Stimulated activated CD4-positive, alpha-beta T cell treated with anti-CD3 and anti-CD28 coated beads, Interleukin-4, amount 100 ng/mL, for 48 hours (primary cell): ENCODE measurements at places on chromosomes 6 and 20.
A peak's percentile ranks its signal among the peaks of the same experiment; 100 is the strongest.

DNA sequence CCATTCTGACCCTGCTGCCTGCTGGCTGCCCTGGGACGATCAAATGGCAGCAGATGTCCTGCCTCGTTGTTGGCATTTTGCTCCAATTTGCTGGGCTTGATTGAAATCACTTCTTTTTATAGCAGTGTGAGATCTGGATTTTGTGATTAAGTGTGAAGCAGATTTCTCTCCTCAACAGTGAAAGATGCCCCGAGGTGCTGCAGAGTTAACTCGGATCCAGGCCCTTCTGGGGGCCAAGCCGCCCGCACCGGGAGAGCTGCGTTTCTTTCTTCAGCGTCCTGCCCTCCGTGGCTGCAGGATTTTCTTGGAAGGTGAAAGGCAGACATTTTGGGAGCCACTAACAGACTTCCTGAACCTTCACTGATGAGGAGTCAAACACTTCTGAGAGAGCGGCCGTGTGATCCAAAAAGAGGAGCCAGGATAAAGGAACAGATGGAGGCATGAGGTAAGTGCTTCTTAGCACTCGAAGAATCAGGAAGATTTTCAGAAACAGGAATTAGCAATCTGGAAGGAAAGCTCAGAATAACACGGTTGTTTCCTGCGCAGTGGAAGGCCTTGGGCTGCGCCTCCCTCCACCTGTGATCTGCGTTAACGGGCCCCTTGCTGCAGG, 139.5 kb upstream of the AFDN start:
- DNase-seq, result no peak

- DNase-seq, result no peak
Observed at GRCh38 chr6:138310821-138311220, 66.9 kb upstream of the SMIM28 start.

- no peak for DNase-seq
Observed at GRCh38 chr6:116266803-116267202, 12.9 kb downstream of the TSPYL1 start.

DNA sequence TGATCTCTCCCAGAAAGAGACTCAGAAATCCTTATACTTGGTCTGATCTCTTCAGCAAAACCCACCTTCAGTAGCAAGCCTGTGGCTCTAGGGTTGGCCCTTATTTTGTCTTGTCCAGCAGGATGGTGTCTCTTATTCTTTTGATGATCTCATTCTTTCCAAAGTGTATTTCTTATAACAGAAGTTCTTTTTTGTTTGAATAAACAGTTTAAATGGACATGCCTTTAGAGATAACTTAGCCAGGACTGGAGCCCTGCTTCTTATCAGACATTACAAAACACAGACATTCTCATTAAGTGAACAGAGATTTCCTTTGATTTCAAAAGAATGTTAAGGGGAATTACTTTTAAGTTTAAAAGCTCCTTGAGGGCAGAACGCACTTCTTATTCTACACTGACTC, 31.7 kb downstream of the KCNS1 start:
- DNase-seq, result no peak

- DNase-seq, result no peak
Observed at GRCh38 chr6:87976616-87977015, 71.0 kb upstream of the SPACA1 start.

DNA sequence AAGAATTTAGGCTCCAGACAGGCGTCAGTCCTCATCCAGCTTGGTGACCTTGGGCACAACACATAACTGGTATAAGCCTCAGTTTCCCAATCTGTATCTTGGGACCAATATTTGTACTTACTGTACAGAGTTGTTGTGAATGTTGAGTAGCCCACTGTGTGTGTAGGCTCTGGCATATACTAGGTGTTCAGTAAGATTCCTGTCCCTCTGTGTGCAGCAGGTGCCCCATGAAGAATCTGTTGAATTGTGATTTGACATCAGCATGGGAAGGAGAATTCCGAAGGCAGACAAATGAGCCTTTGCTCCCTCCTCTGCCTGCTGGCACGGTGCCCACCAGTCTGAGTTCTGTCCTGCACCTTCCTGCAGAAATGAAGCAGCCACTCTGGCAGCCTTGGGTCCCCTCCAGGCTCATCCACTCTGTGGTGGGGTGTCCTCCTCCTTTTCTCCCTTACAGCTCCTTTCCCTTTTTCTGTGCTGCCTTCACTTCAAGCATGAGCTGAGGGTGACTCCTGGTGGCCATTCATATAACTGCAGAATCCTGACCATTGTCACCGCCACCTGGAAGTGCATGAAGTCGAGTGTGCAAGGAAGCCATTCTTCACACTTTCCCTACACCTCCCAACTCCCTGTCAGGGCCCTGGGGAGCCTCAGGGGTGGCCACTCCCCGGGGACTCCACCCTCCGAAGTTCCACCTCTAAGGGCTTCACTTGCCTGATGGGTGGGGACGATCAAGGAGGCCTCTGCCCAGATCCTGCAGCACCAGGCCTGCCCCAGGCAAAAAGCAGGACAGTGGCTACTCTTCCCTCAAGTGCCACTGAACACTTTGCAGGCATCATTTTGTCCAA, 48.2 kb downstream of the MRPL14 start:
- DNase-seq, result peak; percentile 61

GRCh38 chr6:166710084-166710483, 83.0 kb upstream of the RPS6KA2 start:
- no peak for DNase-seq

- no peak for DNase-seq
Observed at GRCh38 chr20:11453430-11453829, 464.3 kb upstream of the BTBD3 start.

- no peak for DNase-seq
Observed at GRCh38 chr6:104700371-104701185, 159.1 kb downstream of the HACE1 start.

- no peak for DNase-seq
Observed at GRCh38 chr6:24099181-24099580, 26.8 kb upstream of the NRSN1 start.

DNA sequence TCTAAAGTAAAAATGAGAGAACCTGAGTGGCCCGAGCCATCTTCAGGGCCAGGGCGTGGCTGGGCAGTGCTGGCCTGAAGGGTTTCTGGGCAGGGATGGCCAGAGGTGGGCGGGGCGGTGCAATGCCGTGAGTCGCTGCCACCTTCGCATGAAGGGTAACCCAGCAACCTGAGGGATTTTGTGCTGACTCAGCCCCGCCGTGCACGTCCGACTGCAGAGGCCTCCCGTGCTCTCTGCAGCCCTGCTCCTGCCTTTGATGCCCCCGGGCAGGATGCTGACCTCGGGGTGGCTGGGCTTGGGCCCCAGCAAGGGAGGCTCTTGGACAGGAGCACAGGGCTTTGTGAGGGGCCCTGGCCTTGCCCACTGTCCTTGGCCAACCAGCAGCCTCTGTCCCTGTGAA, 81.7 kb upstream of the GATA5 start:
- DNase-seq, result no peak

- DNase-seq, result no peak
Observed at GRCh38 chr6:39048481-39049399, at the start of gene GLP1R. TSS of gene GLP1R (plus strand) at chr6:39048781. CDS start at chr6:39048841, 60 bp downstream.

GRCh38 chr6:38943964-38944363, 104.6 kb upstream of the GLP1R start:
- no peak for DNase-seq

DNA sequence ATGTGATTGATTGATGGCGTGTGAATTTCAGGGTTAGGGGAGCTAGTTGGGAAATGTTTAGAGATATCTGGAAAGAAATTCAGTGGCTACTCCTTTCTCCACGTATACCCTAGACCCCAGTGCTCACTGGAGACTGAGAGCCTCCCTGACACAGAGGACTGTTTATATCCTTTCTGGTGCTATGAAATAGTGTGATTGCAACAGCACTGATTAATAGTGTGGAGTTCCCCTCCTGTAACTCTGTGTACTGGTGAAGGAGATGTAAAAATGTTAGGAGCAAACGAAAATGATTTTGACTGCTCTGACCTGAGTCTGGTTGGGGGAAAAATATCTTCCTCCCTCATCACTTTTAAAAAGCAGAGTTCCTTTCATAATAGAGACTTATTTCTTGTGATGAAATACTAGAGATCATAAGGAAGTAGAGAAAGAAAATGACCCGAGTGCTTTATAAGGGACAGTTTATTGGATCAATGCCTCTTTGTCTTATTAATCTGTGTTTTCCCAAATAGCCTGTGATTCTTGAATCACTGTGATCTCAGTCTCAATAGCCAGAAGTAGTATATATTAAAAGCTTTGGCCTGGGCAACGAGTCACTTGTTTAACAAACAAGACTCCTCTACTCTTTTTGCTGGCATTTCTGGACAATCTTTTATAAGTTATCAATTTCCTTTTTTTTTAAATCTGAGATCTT, 92.3 kb downstream of the RNF182 start:
- no peak for DNase-seq
